ENCODE measurements at places on chromosomes 11 and 22. TPM values are rescaled to one million over a fixed set of nuclear protein-coding genes. Genes with fewer than 3 reads are reported as not detected.

DNA sequence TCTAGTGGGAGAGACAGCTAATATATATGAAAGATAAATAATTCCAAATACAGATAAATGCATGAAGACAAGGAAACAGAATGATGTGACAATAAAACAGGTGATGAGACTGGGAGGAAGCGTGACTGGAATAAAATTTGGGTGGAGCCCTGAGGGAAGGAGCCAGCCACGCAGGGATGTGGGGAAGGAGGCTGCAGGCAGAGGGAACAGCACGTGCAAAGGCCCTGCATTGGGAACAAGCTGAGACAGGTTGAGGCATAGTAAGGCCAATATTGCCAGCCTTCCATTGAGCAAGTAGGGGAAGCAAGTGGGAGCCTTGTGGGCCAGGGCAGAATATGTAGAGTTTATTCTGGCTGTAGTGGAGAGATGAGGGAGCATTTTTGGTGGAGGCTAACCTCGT is 107.5 kb upstream of the CRYBB3 start:
- no peak for DNase-seq
- H3K4me1 ChIP-seq, result no peaks in the 10 kb centered on the region
- no peaks in the 10 kb centered on the region for H3K36me3 ChIP-seq
- no peak overlapping the region for H3K4me3 ChIP-seq
- H3K27ac ChIP-seq, result no peak overlapping the region

GRCh38 chr22:43505423-43505822 is 93.6 kb downstream of the MPPED1 start:
- no peaks in the 10 kb centered on the region for H3K36me3 ChIP-seq
- H3K4me1 ChIP-seq, result no peaks in the 10 kb centered on the region
- no peak overlapping the region for H3K27ac ChIP-seq
- no peaks in the 10 kb centered on the region for H3K27me3 ChIP-seq
- DNase-seq, result no peak

DNA sequence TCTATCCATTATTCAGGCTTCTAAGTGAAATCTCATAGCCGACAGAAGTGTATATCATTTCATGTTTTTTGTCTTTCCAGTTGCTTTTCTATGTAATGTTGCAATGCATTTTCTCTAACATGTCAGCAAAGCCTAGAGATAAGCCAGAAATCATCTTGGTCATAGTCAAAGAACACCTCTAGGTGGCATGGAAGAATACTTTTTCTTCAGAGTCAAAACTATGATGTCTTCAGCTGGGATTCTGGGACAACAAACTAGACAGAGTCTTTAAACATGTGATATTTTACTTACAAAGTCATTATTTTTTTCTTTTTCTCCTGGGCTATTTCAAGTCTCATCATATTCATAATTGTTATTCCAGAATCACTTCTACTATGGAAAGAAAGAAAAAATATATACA is 4.4 kb downstream of the GAS2 start:
- no peak for DNase-seq
- H3K4me3 ChIP-seq, result no peak overlapping the region
- H3K4me1 ChIP-seq, result no peaks in the 10 kb centered on the region
- peaks cover 15% of the 10 kb centered on the region for H3K27me3 ChIP-seq
- no peak overlapping the region for H3K27ac ChIP-seq

DNA sequence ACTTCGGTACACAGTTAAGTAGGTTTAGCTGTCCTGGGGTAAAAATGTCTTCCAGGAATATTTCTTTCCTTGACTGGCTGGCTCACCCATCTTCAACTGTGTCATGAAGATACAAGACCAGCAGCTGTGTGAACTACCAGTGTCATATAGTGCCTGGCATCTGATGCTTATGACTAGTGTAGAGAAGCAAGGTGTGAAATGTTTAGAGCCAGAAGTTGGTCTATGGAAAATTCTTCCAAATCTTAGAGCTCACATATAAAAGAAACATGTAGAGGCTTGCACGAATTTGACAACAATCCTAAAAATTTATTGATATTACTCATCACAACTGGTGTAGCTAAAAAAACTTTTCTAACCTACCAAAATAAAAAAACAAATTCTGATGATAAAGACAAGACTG is 54.4 kb downstream of the ARL14EP start:
- H3K27me3 ChIP-seq, result no peaks in the 10 kb centered on the region
- H3K4me3 ChIP-seq, result no peak overlapping the region
- H3K4me1 ChIP-seq, result no peaks in the 10 kb centered on the region
- DNase-seq, result no peak
- no peaks in the 10 kb centered on the region for H3K36me3 ChIP-seq

DNA sequence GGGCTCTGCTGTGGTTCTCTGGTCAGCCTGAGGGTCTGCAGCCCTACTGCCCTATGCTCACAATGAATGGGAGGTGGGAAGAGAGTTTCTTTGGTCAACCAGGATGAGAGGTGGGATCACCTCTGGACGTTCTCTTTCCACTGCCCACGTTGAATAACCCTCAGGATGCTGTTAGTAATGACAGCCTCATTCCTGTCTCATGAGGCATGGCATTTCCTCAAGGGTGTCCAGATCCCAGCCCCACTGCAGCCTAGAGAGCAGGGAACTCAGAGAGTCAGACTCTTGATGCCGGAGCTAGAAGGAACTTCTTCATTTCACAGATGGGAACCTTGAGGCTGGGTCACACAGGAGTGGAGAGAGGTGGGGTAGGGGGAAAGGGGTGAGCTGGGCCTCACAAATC is 196.0 kb downstream of the CEP164 start:
- peaks cover 5% of the 10 kb centered on the region for H3K4me1 ChIP-seq
- no peak overlapping the region for H3K27ac ChIP-seq
- no peaks in the 10 kb centered on the region for H3K36me3 ChIP-seq
- peak; percentile 31 for DNase-seq

DNA sequence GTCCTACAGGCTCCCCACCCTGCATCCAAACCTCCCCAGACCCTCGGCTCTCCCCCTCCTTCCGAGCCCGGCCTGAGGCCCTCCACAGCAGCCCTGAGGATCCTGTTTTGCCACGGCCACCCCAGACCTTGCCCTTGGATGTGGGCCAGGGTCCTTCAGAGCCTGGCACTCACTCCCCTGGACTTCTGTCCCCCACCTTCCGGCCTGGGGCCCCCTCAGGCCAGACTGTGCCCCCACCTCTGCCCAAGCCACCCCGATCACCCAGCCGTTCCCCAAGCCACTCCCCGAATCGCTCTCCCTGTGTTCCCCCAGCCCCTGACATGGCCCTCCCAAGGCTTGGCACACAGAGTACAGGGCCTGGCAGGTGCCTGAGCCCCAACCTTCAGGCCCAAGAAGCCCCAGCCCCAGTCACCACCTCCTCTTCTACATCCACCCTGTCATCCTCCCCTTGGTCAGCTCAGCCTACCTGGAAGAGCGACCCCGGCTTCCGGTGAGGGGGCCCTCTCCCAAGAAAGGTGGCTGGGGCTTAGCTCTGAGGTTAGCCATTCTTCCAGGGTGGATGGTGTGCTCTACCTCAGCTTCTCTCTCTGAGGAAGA is 2.9 kb downstream of the INPP5J start:
- H3K4me1 ChIP-seq, result peaks cover 3% of the 10 kb centered on the region
- no peak overlapping the region for H3K4me3 ChIP-seq
- no peaks in the 10 kb centered on the region for H3K36me3 ChIP-seq

DNA sequence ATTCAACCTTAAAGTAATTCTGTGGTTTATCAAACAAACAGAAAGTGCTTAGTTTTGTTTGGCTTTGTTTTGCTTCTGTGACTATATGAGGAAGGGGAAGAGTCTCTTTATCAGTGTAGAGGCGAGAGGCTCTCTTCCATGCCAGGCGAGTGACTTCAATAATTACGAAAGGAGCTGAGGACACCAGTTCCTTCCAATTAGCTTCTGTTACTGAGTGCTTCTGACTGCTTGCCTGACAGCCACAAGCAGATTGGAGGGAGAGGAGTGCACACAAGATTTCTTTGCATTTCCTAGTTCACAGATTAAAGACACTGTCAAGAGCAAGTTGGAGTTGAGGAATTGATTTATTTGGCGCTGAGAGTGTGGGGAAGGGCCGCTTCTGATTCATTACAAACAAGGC is 1484.5 kb upstream of the TENM4 start:
- no peak for DNase-seq
- no peak overlapping the region for H3K27ac ChIP-seq
- H3K36me3 ChIP-seq, result no peaks in the 10 kb centered on the region

DNA sequence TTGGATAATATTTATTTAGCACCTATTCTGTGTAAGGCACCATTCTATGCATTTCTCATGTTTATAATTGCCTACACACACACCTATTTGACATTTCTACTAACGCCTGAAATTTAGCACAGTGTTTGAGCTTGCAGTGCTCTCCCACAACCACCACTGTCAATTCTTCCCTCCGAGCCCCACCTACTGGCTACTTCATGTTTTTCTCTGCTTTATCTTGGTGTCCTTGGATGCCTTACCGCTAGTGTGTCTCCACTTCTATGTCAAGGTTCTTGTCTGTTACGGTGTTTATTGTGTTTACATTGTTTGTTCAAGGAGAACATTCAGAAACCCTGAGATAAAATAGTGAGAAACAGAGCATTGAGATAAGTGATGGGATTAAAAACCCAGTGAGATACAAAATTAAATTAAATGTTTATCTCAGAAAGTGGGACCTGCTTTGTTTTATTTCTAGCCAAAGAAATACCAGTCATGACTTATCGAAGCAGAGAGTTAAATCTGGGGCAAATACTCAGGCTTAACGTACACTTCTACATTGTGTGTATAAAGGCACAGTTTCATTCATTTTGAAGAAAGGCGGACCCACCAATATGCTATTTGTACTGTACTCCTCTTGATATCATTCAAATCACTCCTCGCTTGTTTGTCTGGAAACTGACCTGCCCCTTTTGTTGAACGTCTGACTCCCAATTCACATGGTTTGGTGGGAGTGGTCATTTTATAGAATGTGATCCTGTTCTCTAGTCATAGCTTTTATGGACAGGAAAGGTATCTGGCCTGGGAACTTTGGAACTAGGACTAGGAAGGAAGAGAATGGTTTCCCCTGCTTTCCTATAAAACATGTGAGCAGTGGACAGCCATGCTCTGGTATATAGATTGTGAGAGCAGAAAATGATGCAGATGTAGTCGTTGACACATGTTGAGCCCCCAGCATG is 39.2 kb upstream of the SLC36A4 start:
- H3K36me3 ChIP-seq, result no peaks in the 10 kb centered on the region
- no peaks in the 10 kb centered on the region for H3K4me1 ChIP-seq
- H3K27me3 ChIP-seq, result peaks cover 24% of the 10 kb centered on the region
- DNase-seq, result peak; percentile 10
- no peak overlapping the region for H3K27ac ChIP-seq

GRCh38 chr11:10004526-10005113 is 289.4 kb downstream of the SBF2 start:
- H3K4me1 ChIP-seq, result no peaks in the 10 kb centered on the region
- peak; percentile 26 for DNase-seq
- peak overlapping the region; percentile 7 for H3K27ac ChIP-seq
- H3K4me3 ChIP-seq, result no peak overlapping the region

- H3K36me3 ChIP-seq, result no peaks in the 10 kb centered on the region
- no peak overlapping the region for H3K4me3 ChIP-seq
- DNase-seq, result no peak
- no peaks in the 10 kb centered on the region for H3K27me3 ChIP-seq
- no peaks in the 10 kb centered on the region for H3K4me1 ChIP-seq
Observed at GRCh38 chr11:27642954-27643353, 57.3 kb downstream of the BDNF start.

GRCh38 chr11:34052036-34052607 is 591 bp downstream of the CAPRIN1 start:
- no peaks in the 10 kb centered on the region for H3K27me3 ChIP-seq
- DNase-seq, result peak; percentile 67
- peak overlapping the region; percentile 98 for H3K4me3 ChIP-seq
- H3K27ac ChIP-seq, result peak overlapping the region; percentile 100
- H3K4me1 ChIP-seq, result peaks cover 9% of the 10 kb centered on the region
- H3K36me3 ChIP-seq, result peaks cover 6% of the 10 kb centered on the region

DNA sequence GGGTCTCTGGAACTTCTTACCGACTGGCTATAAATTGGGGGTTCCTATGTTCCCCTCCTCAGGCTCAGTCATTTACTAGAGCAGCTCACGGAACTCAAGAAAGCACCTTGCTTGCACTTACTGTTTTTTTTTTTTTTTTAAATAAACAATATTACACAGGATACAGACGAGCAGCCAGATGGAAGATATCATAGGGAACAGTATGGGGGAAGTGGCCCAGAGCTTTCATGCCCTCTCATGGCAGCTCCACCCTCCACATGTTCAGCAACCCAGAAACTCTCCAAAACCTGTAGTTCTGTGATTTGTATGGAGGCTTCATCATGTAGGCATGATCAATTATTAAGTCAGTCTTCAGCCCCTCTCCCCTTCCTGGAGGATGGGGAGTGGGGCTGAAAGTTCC is 7.5 kb downstream of the UVRAG start:
- no peak overlapping the region for H3K4me3 ChIP-seq
- no peaks in the 10 kb centered on the region for H3K36me3 ChIP-seq
- no peak overlapping the region for H3K27ac ChIP-seq
- no peak for DNase-seq
- H3K27me3 ChIP-seq, result no peaks in the 10 kb centered on the region

DNA sequence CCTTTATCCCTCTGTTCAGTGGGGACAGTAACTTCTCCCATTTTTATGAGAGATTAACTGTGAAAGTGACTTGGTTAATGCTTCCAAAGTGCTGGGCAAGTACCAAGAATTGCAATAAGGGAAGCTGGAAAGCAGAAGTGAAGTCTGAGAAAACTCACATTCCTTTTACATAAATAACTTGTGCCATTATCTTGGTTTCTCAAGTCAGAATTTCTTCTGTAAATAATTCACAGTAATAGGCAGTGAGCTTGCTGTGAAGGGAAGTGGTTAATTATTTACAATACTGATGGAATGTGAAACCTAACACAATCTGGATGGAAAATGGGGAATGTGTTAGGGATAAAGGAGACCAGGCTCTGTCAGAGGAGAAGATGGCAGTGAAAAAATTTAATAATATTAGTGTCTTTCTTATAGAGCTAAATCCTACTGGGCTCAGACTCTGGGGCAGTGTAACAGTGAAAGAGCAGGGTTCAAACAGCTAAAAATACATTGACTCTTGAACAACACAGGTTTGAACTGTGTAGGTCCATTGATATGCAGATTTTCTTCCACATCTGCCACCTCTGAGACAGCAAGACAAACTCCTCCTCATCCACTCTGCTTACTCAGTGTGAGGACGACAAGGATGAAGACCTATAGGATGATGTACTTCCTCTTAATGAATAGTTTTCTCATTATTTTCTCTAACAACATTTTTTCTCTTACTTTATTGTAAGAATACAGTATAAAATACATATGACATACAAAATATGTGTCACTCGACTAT is 251.5 kb upstream of the ISX start:
- peak; percentile 22 for DNase-seq
- H3K36me3 ChIP-seq, result no peaks in the 10 kb centered on the region
- peak overlapping the region; percentile 30 for H3K27ac ChIP-seq
- no peaks in the 10 kb centered on the region for H3K27me3 ChIP-seq
- no peaks in the 10 kb centered on the region for H3K4me1 ChIP-seq

- no peaks in the 10 kb centered on the region for H3K36me3 ChIP-seq
- H3K4me1 ChIP-seq, result peaks cover 24% of the 10 kb centered on the region
- H3K4me3 ChIP-seq, result no peak overlapping the region
- peak; percentile 68 for DNase-seq
- peak overlapping the region; percentile 8 for H3K27ac ChIP-seq
Observed at GRCh38 chr11:96014217-96014616, 90.3 kb upstream of the MTMR2 start.

Gene DLAT
- 31.8 TPM for total RNA-seq

Gene TP53AIP1
- not detected for total RNA-seq

Gene VSTM5
- total RNA-seq, result 0.45 TPM

Gene BRD1
- 32.4 TPM for total RNA-seq

Gene MS4A3
- not detected for total RNA-seq

Gene DMC1
- not detected for total RNA-seq

Gene RAB39A
- total RNA-seq, result 0.67 TPM

Gene TTLL12
- 21.4 TPM for total RNA-seq

Gene ELMOD1
- 0.34 TPM for total RNA-seq
